ENCODE measurements at places on chromosomes 13 and 19.

GRCh38 chr19:10116866-10117616, 2.7 kb downstream of the EIF3G start:
- no peak for DNase-seq

- DNase-seq = no peak
These were observed 2.1 kb downstream of the POU4F1 start for GRCh38 chr13:78601124-78601873.

GRCh38 chr13:32804673-32805230, 211.5 kb upstream of the KL start:
- no peak for DNase-seq

GRCh38 chr13:43268632-43269031, 245.2 kb downstream of the DNAJC15 start:
- no peak for DNase-seq

- no peak for DNase-seq
These were observed 585.3 kb downstream of the FGF9 start for GRCh38 chr13:22256111-22256639.

DNA sequence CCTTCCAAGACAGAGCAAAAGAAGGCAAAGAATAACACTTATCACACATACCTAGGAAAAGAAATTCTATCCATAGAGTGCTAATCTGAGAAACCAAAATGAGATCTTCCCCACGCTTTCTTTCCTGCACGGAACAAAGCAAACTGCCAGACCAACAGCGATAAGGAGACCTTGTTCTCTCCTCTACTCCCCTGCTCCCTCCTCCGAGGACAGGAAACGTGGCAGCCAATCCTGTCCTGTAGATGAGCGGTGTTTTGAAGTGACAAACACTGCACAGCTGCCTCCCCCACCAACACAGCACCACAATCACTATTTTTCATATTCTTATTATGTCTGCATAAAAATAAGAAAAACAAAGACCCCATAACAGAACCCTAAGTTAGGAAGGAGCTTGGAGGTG, 113.9 kb upstream of the IRS2 start:
- DNase-seq = no peak

GRCh38 chr19:42115705-42116104, 16.5 kb downstream of the POU2F2 start:
- DNase-seq = no peak

- DNase-seq = no peak
These were observed 74.0 kb downstream of the RUBCNL start for GRCh38 chr13:46313024-46313423.

GRCh38 chr19:55094456-55095259, 19.0 kb downstream of the EPS8L1 start:
- DNase-seq = no peak

All from activated CD8-positive, alpha-beta memory T cell treated with anti-CD3 and anti-CD28 coated beads for 1 hour (primary cell).